ENCODE measurements at places on chromosomes 5 and 9.

GRCh38 chr9:13140843-13141592, 138.5 kb downstream of the MPDZ start:
- DNase-seq: no peak

DNA sequence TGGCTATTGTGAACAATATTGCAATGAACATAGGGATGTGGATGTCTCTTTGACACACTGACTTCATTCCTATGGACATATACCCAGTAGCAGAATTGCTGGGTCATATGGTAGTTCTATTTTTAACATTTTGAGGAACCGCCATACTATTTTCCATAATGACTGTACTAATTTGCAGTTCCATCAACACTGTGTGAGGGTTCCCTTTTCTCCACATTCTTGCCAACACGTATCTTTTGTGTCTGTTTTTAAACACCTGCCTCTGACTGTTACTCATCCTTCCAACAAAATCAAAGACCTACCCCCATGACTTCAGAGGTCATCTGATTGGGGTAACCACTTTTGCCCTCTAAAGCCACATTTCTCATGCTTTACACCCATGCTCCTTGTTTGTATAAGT, 133.5 kb downstream of the MED27 start:
- no peak for DNase-seq

GRCh38 chr9:69186841-69187611, 12.9 kb downstream of the TJP2 start:
- no peak for DNase-seq

DNA sequence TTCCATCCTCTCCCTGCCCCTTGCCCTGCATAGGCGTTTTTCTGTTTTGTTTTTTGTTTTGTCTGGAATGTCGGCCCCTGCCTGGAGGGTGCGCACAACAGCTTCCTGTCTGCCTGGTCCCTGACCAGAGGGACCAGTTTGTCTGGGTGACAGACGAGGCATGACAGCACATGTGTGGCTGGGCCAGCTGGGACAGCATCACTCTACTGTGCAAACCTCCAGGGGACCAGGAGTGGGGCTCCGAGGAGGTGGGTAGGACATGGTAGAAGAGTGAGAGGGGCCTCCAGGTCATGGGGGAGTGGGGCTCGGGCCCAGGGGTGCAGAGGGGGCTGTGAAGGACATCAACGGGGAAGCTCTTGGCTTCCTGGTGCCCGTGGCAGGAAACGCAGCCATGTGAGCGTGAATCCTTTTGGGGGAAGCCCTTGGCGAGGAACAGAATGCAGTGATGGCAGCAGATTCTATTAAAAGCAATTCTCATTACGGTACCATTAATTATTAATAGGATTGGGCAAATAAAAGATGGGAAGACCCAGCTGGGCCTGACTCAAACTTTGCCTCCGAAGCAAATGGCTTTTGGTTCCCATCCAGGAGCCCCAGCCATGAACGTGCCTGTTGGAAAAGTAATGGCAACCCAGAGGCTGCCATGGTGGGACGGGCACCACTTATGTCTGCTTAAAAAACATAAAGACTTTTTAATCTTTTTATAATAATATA, 184.4 kb upstream of the IER5L start:
- DNase-seq: no peak

DNA sequence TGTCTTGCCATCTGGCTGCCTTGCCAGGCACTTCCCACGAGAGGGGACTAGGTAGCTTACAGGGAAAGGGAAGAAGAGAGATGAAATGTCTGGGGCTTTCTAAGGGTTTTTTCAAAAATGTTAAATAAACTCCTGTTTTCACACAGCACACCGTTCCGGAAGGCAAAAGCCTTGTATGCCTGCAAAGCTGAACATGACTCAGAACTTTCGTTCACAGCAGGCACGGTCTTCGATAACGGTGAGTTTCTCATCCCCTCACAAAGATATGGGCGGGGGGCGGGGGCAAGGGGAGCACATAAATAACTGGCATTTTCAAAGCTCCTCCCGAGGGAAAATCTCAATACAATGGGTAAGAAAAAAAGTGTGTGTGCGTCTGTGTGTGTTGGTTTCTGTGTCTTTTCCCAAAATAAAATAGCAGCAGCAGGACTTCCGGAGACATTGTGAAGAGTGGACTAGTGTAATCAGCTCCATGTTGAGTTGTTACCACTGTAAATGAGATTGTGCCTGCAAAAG, 189.6 kb downstream of the NR3C1 start:
- no peak for DNase-seq

- no peak for DNase-seq
Observed at GRCh38 chr9:114957558-114957957, 27.2 kb upstream of the TNFSF8 start.

- DNase-seq: no peak
Observed at GRCh38 chr9:129484352-129485000, 136.4 kb downstream of the C9orf50 start.

GRCh38 chr5:179118338-179118737, 58.2 kb downstream of the ZNF354C start:
- no peak for DNase-seq

GRCh38 chr5:157381746-157382145, 78.3 kb upstream of the NIPAL4 start:
- no peak for DNase-seq

DNA sequence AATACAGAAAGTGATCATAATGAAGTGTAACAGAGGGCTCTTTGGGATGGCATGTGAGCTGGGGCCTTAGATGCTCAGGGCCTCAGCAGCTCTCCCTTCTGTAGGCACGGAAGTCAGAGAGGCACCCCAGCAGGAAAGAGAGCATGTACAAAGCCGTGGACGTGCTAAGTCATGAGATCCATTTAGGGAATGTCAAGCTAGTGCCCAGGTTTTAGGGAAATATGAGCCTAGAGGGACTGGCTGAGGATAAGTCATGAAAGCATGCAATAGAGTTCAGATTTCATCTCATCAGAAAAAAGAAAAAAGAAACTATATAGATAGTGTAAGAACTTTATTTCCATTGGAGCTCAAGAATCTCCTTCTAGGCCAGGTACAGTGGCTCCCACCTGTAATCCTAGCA, 379.5 kb upstream of the KLF4 start:
- DNase-seq: no peak

DNA sequence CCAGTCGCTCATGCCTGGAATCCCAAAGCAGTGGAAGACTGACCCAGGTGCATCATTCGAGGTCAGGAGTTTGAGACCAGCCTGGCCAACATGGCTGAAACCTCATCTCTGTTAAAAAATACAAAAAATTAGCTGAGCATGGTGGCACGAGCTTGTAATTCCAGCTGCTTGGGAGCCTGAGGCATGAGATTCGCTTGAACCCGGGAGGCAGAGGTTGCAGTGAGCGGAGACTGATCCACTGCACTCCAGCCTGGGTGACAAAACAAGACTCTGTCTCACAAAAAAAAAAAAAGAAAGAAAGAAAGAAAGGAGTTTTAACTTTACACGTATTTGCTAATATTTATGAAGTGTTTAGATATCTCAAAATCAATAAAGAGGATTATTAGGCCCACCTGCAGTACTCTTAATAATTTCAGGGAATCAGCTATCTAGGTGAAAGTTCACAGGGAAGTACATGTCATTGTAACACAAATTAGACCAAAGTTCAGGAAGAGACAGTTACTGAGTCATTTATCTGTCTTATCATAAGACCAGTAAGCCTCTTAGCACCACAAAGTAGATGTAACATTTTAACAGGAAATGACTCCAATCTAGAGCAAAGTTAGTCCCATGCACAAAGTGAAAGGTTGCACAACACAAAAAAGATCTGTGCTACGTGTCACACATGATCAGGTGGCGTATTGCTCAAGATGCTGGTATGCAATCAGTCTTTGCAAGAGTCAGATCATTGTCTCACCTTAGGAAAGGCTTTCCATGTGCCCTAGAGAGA, 34.1 kb upstream of the PLIN2 start:
- peak; percentile 87 for DNase-seq

DNA sequence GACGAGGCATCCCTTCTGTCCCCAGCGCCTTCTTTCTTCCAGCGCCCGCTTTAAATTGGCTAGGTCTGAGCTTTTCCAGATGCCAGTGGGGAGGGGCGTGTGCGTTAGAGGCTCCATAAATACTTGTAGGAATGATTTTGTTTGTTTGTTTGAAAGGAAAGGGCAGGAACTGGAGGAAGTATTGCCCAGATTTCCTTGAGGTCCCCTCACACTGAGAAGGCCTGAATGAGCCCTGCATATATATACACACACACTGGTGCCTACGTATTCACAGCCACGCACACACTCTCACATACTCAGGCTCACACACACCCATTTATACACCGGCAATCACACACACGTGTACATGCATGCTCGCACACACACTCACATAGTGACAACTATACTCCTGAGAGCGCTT, 1.0 kb upstream of the SLIT3 start:
- no peak for DNase-seq
